ENCODE measurements at places on chromosomes 11 and 22. TPM values are rescaled to one million over a fixed set of nuclear protein-coding genes. Genes with fewer than 3 reads are reported as not detected.

GRCh38 chr11:17475666-17476316 lies 854 bp downstream of the ABCC8 start:
- H3K27ac ChIP-seq, result no peak overlapping the region
- no peaks in the 10 kb centered on the region for H3K36me3 ChIP-seq
- peaks cover 33% of the 10 kb centered on the region for H3K27me3 ChIP-seq
- no peak overlapping the region for H3K4me3 ChIP-seq
- DNase-seq, result no peak

DNA sequence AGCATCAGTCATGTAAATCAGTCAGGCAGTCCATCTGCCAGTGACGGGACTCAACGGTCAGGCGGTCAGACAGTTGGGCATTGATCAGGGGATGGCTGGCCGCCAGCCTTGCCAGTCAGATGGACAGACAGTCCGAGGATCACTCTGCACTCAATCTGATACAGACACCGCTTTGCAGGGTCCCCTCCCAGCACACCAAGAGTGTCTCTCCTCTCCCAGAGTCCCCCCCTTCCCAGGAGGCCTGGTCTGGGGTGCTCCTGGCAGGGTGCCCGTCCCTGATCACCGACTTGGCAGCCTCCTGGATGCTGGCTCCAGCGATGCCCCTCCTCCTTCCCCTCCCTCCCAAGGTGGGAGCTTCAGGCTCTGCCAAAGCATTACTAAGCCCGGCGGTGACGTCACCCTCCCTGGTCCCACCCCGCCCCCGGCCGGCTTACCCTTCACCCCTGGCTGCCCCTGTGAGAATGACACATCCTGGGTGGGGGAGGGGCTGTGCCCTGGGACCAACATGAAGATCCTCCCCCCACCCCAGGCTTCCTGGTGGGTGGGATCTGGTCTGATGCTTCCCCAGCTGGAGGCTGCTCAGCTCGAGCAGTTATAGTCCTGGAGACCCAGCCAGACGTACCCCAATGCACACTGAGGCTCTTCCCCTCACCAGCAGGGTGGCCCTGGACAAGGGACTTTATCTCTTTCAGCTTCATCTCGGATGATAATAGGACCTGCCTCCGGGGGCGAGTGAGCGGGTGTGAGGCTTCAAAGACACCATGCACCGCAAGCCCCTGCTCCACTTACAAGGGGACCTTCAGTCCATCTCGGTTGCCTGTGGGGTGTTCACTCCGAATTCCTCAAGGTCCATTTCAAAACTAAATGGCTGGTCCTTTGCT lies 69.2 kb downstream of the CD82 start:
- no peaks in the 10 kb centered on the region for H3K36me3 ChIP-seq
- peaks cover 3% of the 10 kb centered on the region for H3K4me1 ChIP-seq
- peak overlapping the region; percentile 51 for H3K27ac ChIP-seq
- H3K27me3 ChIP-seq, result no peaks in the 10 kb centered on the region

DNA sequence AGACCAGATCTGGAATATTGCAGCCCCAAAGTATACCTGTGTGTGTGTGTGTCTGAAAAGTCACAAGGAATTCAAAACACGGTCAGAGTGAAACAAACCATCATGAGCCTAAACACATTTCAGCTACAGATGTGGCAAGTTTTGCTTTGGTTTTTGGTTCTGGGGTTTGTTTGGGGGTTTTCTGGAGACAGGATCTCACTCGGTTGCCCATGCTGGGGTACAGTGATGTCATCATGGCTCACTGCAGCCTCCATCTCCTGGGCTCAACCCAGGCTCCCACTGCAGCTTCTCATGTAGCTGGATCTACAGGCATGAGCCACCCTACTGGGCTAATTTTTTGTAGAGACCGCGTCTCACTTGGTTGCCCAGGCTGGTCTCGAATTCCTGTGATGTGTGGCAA lies 41.4 kb upstream of the PHF21A start:
- no peaks in the 10 kb centered on the region for H3K36me3 ChIP-seq
- H3K27ac ChIP-seq, result no peak overlapping the region
- H3K4me1 ChIP-seq, result no peaks in the 10 kb centered on the region
- no peak for DNase-seq

DNA sequence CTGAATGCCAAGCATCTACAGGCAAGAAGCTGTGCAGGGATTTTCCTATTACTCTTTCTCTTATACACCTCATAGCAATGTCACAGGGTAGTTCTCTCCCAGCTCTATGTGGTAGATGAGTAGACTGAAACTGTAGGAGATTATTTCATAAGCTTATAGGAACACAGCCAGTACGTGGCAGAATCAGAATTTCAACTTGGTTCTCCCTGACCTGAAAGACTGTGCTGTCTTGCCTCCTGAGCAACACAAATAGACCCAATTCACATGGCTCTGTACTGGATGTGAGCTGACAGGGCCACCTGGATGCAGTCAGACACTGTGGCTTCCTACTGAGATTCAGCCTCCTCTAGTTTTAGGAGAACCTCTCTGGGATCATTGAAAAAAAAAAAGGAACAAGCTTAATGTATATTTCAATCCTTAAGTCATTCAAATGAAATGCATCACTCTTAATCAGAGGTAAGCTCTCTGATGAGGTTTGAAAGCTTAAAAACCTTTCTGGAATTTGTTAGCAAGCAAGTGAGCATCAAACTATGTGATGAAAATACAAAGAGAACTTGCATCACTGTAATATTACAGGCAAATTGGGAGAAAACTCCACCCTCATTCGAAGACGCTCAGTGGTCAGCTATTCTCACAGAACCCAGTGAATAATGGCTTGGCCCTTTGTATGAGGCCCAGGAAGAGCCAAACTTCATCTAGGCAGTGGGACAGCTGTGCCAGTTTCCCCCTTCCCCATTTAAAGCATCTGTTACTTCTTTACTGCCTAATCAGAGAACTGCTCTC lies 1039.3 kb downstream of the NTM start:
- H3K27me3 ChIP-seq, result no peaks in the 10 kb centered on the region
- no peak overlapping the region for H3K27ac ChIP-seq
- H3K4me3 ChIP-seq, result no peak overlapping the region
- no peaks in the 10 kb centered on the region for H3K4me1 ChIP-seq
- no peak for DNase-seq
- H3K36me3 ChIP-seq, result no peaks in the 10 kb centered on the region

DNA sequence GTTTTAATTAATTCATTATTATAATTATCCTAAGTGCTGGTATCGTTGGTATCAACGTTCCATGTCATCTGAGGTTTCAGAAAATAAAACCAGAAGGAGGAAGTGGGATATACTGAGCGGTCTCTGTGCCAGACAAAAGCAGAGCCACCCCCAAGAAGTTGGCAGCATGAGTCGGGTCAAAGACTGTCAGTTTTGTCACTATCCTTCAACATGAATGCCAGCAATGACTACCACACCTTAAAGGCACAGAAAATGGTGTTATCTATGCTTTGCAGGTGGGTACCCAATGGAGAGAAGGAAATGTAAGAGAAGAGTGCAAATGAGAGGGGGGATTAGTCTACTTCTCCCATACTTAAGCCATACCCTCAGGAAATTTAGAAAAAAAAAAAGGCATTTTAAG lies 408.5 kb downstream of the OPCML start:
- peaks cover 6% of the 10 kb centered on the region for H3K27me3 ChIP-seq
- no peak overlapping the region for H3K4me3 ChIP-seq
- no peaks in the 10 kb centered on the region for H3K36me3 ChIP-seq
- H3K4me1 ChIP-seq, result no peaks in the 10 kb centered on the region

GRCh38 chr11:129067454-129067853 lies 124.7 kb downstream of the ARHGAP32 start:
- no peaks in the 10 kb centered on the region for H3K27me3 ChIP-seq
- DNase-seq, result no peak
- H3K4me1 ChIP-seq, result no peaks in the 10 kb centered on the region
- H3K36me3 ChIP-seq, result no peaks in the 10 kb centered on the region

- H3K27me3 ChIP-seq, result peaks cover 5% of the 10 kb centered on the region
- H3K27ac ChIP-seq, result no peak overlapping the region
- no peak overlapping the region for H3K4me3 ChIP-seq
- no peaks in the 10 kb centered on the region for H3K36me3 ChIP-seq
- H3K4me1 ChIP-seq, result no peaks in the 10 kb centered on the region
Observed at GRCh38 chr11:69227271-69227670, 66.7 kb upstream of the MYEOV start.

The DDIAS gene
- 0.65 TPM for total RNA-seq

- DNase-seq, result no peak
- peaks cover 61% of the 10 kb centered on the region for H3K4me1 ChIP-seq
- no peaks in the 10 kb centered on the region for H3K36me3 ChIP-seq
- H3K27me3 ChIP-seq, result no peaks in the 10 kb centered on the region
- H3K4me3 ChIP-seq, result peak overlapping the region; percentile 15
Observed at GRCh38 chr22:17919276-17920144, 104.9 kb downstream of the MICAL3 start.

DNA sequence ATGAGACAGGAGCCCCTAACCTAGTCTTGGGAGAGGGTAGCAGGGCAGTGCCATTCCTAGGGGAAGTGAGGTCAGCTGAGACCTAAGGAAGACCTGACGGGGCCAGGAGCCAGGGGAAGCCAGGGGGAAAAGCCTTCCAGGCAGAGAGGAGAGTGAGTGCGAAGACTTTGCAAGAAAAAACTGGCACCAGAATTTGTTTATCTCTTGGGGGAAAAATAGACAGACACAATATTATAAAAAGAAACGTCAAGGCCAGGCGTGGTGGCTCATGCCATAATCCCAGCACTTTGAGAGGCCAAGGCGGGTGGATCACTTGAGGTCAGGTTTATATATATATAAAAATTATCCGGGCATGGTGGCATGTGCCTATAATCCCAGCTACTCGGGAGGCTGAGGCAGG lies 26.9 kb upstream of the TESMIN start:
- peak overlapping the region; percentile 7 for H3K27ac ChIP-seq
- peak; percentile 67 for DNase-seq

DNA sequence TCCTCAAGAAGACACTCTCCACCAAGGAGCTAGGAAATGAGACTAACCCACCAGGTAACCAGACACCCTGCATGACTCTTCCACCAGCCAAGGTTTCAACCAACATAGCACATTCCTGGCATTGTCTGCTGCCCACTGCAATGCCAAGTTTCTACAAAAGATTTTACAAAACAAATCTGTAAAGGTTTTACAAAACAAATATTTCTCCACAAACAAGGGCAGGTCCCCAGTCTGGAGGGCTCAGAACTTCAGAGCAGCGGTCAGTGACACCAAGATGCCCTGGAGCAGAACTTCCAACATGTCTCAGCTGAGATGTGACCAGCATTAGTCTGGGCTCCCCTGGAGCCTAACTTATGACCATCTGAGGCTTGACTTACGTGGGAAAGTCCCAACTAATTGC lies 14.0 kb downstream of the GALNT18 start:
- no peaks in the 10 kb centered on the region for H3K36me3 ChIP-seq
- H3K27ac ChIP-seq, result no peak overlapping the region
- no peaks in the 10 kb centered on the region for H3K27me3 ChIP-seq

The MS4A3 gene
- total RNA-seq, result not detected

DNA sequence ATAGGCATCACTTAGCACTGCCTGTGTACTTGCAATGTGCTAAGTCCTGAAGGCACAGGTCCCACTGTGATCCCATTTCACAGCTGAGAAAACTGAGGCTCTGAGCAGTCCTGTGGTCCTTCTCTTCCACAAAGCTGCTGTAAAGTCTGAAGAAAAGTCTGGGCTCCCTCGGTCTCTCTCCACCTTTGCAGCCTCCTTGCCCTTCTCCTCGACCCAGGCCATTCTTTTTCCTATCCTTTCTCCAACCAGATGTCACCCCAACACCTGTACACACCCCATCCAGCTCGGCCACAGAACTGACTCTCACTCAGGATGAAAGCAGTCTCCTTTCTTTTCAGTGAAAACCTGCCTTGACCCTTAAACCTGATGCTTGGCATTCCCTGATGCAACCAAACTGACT lies 42.6 kb upstream of the SYT13 start:
- H3K27me3 ChIP-seq, result no peaks in the 10 kb centered on the region
- no peaks in the 10 kb centered on the region for H3K4me1 ChIP-seq
- no peak for DNase-seq

GRCh38 chr11:7485186-7486097 lies at the start of gene OLFML1:
OLFML1 (plus strand) TSS chr11:7485506; CDS start chr11:7485876, 370 bp downstream.
- H3K4me3 ChIP-seq, result peak within 1 kb of the TSS; percentile 28
- DNase-seq, result no peak
- H3K27me3 ChIP-seq, result no peaks in the 10 kb centered on the region
- no peaks in the 10 kb centered on the region for H3K4me1 ChIP-seq
- no peak within 1 kb of the TSS for H3K27ac ChIP-seq
- H3K36me3 ChIP-seq, result no peaks in the 10 kb centered on the region

The KRTAP5-7 gene
- not detected for total RNA-seq

DNA sequence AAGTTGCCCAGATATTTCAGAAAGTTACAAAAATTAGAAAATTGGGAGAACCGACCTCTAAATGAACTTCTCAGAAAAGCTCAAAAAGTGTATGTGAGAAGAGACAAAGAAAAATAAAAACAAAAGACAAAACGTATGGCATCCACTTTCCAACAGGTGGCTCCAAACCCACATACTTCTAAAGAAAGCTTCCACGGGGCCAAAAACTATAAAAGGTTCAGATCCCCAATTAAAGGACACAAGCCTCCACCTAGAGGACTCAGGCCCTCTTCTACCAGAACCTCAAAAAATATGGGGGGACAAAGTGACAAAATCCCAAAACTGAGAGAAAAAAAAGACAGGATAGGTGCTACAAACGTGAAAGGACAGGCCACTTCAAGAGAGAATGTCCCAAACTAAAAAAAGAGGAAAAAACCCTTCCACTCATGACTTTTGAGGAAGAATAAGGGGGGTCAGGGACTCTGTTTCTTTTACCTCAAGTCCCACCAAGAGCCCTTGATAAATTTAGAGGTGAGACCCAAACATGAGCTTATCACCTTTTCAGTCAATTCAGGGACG lies 8.8 kb downstream of the SCGB2A1 start:
- H3K4me1 ChIP-seq, result no peaks in the 10 kb centered on the region
- H3K27me3 ChIP-seq, result no peaks in the 10 kb centered on the region
- H3K27ac ChIP-seq, result no peak overlapping the region
- H3K4me3 ChIP-seq, result no peak overlapping the region
- H3K36me3 ChIP-seq, result no peaks in the 10 kb centered on the region

The SORL1 gene
- 9.2 TPM for total RNA-seq

GRCh38 chr11:63939397-63939891 lies 642 bp downstream of the NAA40 start:
- H3K27ac ChIP-seq, result peak overlapping the region; percentile 28
- H3K27me3 ChIP-seq, result no peaks in the 10 kb centered on the region
- H3K36me3 ChIP-seq, result no peaks in the 10 kb centered on the region
- no peak for DNase-seq

GRCh38 chr22:47180796-47181195 lies 418.3 kb downstream of the TBC1D22A start:
- no peaks in the 10 kb centered on the region for H3K27me3 ChIP-seq
- H3K36me3 ChIP-seq, result no peaks in the 10 kb centered on the region
- no peak overlapping the region for H3K4me3 ChIP-seq
- H3K4me1 ChIP-seq, result no peaks in the 10 kb centered on the region

The HTR3A gene
- 0.13 TPM for total RNA-seq

GRCh38 chr11:79794057-79794456 lies 353.2 kb upstream of the TENM4 start:
- no peak overlapping the region for H3K4me3 ChIP-seq
- no peaks in the 10 kb centered on the region for H3K27me3 ChIP-seq
- DNase-seq, result no peak
- no peaks in the 10 kb centered on the region for H3K4me1 ChIP-seq
- no peak overlapping the region for H3K27ac ChIP-seq

All from adrenal gland (tissue), 19 donors.